ENCODE measurements at places on chromosomes 2 and 18.

GRCh38 chr2:127024769-127025358 is 82.1 kb downstream of the BIN1 start:
- no peak for DNase-seq

DNA sequence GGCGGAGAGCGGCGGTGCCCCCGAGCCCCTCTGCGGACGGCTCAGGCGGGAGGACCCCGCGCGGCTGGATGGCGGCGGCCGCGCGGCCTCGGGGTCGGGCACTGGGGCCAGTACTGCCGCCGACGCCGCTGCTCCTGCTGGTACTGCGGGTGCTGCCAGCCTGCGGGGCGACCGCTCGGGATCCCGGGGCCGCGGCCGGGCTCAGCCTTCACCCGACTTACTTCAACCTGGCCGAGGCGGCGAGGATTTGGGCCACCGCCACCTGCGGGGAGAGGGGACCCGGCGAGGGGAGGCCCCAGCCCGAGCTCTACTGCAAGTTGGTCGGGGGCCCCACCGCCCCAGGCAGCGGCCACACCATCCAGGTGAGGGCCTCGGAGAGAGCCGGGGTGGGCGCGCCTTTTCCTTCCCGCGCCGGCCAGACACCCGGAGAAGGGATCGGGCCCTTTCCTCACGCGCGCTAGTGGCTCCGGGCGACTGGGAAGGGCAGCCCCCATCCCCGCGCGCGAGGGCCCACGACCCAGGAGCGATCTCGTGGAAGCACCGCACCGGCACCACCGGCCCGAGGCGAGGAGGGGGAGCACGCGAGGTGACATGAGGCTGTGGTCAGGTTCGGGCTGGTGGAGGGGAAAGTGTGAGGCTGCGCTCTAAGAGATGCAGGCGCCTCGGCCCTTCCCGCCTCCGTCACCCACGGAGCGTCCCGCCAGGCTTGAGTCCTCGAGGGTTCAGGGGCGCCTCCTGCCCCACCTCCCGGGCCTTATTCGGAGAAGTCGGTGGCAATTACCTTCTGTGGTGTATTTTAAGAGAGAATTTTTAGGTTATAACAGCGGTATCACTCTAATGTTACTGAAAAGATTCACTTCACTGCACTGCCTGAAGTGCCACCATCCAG is 607 bp downstream of the LAMA3 start:
- no peak for DNase-seq

GRCh38 chr2:21643180-21643579 is 519.4 kb downstream of the TDRD15 start:
- no peak for DNase-seq

GRCh38 chr2:58992062-58992706 is 751.1 kb upstream of the FANCL start:
- no peak for DNase-seq

DNA sequence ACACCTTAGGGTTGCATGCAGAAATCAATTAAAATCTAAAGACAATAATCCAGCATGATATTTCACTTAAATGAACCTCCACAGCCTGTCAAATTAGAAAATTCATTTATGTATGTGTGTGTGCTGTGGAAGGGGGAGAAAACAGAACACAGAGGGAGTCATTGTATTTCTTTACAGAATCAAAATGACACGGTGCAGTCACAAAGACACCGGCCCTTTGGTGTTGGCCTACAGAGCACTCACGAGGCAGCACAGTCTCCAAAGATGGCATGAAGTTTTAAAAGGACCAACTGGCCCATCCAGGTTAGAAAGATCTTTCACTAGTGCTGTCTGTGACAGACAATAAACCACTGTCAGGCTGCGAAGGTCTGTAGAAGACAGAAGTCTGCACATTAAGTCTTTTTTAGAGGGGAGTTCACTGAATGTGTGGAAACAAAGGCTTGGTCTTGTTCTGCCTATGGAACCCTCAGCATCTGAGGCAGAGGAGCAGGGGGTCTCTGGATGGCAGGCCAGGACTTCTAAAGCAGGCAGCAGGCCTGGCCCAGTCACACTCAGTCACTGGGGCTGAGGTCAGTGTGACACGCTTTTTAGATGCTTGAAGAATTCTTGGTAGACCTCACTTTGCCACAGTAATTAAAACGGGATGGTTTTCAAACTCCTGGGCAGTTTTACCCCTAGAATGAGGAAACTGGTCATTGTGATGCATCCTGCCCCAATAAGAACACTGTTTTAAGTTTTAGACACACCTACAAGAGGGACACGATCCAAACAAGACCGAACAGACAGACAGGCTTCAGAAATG is 184.9 kb downstream of the AFF3 start:
- no peak for DNase-seq

DNA sequence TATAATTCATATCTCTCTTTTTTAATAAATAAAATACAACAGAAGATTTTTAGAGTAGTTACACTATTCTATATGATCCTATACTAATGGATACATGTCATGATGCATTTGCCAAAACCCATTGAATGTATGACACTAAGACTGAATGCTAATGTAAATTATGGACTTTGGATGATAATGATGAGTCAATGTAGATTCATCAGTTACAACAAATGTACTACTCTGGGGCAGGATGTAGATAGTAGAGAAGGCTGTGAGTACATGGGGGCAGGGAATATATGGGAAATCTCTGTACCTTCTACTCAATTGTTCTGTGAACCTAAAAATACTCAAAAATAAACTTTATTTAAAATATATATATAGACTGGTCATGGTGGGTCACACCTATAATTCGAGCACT is 45.6 kb upstream of the NEDD4L start:
- DNase-seq, result no peak

GRCh38 chr2:131031875-131032274 is 61.4 kb downstream of the FAM168B start:
- DNase-seq, result no peak

GRCh38 chr2:231017231-231017598 is 20.1 kb upstream of the C2orf72 start:
- DNase-seq, result no peak

GRCh38 chr18:34626404-34627136 is 83.5 kb upstream of the DTNA start:
- DNase-seq, result no peak

DNA sequence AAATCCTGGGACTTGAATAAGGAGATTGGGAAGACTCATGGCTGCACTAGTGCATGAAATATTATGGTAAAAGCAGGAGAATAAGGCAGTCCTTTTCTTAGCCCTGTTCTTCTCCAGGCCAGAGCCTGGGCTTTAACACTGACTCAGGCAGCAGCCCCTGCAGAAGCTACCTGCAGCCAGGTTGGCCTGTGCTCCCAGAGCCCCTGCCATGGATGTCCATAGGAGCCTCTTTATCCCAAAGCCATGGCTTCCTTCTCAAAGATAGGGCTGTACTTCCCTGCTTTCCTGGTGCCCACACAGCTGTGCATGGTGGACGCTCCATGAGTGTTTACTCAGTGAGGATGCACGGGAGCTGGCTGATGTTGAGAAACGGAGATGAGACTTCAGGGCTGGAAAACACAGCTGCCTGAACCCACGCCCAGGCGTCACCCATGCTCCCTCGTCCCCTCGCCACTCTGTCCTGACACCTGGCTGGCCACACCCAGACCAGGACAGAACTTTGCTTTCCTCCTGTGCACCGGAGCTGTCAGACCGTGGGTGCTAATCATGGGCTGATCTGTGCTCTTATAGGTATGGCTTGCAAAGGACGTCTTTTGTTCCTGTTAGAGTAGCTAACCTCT is 135.5 kb downstream of the GLI2 start:
- no peak for DNase-seq

- no peak for DNase-seq
Observed at GRCh38 chr2:217902379-217903141, 100.2 kb downstream of the TNS1 start.

DNA sequence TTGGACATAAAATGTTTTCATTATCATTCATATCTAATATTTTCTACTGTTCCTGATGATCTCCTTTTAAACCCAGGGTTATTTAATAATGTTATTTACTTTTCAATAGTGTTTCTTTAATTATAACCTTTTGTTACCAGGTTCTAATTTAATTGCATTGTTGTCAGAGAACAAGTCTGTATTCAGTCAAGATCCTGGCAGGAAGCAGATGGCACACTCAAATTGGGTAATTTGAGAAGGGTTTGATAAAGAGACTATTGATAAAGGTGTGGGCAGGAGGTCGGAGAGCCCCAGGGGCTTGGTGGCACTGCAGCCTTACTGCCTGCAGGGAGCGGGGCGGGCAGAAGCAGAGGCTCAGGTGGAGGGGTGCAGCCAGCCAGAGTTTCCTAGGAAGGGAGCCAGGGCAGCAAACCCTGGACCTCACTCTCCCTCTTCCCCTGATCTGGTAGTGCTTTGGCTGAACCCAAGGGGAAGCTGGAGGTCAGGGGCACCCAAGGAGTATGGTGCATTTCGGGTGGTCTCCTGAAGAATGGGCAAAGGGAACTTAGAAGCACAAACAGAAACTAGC is 2.3 kb upstream of the KIF1A start:
- DNase-seq, result no peak

- DNase-seq, result no peak
Observed at GRCh38 chr2:26189123-26189522, 16.2 kb downstream of the GAREM2 start.

DNA sequence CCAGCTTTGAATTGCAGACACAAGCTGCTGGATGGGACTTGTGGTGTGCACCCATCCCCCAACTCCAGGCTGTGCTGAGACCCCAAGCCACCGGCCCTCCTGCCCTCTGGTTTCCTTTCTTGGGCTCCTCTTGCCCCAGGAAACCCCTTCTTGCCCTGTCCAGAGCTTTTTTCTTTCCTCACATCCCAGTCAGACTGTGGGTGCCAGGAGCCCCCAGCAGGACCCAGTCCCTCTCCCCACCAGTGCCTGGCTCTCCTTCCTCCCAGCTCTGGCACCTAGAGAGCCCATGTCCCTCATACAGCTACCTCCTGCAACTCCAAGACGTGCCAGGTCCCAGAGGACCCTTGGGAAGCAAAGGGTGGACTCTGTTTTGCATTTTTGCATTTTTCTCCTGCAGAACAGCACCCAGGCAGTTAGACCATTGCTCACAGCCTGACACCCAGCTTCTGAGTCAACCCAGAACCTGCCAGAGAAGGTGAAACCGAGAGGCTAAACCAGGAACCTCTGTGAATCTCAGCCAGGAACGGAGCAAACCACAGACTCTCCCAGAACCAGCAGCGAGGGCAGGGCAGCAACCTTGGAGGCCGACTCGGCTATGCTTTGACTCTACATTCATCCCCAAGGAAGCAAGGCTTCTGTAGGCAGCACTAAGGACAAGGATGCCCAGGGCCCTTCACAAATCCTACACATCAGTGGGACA is 221.1 kb downstream of the ANAPC1 start:
- no peak for DNase-seq

DNA sequence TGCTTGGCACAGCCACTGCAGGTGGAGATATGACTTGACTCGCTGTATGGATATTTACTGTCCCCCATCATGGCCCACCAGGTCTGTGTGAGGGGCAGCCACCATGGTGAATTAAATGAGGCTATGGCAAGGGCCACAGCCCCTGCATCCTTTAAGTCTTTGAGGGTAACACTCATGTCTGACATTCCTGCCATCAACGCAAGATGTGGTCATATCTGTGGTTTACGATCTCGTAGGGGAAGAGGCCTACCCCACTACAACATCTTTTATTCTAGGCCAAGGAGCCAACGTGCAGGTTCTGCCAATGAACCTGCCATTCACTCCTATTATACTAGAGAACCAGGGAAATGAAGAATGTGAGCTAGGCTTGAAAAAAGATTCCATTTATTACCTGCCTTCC is 381.6 kb upstream of the ID2 start:
- no peak for DNase-seq

DNA sequence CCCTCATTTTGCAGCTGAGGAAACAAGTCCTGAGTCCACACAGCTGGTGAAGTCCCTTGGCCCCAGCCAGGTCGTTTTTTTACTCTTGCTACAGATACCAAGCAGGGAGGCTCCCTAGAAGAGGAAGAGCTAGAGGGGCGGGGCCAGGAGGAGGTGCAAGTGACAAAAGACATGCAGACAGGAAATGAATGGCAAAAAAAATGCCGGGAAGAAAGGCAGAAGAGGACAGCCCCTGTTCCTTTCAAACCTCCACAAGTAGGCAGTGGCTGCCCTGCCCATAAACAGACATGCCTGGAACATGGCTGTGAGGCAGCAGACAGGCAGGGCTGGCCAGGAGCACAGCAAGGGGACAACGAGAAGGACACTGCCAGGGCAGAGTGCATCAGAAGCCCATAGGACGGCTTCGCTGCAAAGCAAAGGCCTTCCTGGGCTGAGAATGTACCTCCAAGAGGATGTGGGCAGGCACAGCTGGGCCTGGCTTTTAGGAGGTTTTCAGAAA is 108.7 kb downstream of the ZBTB7C start:
- DNase-seq, result no peak

DNA sequence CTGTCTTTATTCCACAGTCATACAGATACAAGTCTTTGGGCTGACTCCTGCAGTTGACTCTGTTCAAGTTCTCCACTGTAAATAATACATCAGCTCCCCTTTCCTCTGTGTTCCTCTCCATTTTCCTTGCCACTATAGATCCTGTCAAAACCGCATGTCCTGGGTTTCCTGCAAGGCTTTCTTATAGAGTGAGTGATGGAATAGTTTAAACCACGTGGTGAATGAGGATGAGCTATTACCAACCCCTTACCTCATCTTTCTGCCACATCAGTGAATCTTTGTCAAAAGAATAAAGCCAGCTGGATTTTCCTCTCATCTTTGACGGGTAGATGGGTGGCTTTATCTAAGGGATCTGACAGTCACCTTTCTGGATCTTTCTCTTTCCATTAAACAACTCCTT is 3.9 kb upstream of the GALNT14 start:
- DNase-seq, result no peak

DNA sequence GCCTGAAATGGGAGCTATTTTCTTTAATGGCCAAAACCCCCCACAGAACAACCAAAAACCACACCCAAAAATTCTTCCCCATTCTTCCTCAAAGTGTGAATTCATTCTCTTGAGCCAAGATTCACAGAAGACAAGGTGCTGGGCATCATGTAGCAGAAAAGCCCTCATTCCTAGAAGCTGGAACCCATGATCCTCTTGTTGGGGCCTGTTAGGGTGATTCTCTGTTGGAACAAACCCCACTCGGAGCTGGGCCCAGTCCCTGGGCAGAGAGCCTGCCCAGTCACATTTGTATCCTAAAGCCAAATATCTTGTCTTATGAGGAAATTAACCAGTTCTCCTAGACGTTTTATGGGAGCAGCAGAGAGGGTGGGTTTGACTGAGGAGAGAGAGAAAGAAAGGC is 22.8 kb upstream of the VPS4B start:
- no peak for DNase-seq

DNA sequence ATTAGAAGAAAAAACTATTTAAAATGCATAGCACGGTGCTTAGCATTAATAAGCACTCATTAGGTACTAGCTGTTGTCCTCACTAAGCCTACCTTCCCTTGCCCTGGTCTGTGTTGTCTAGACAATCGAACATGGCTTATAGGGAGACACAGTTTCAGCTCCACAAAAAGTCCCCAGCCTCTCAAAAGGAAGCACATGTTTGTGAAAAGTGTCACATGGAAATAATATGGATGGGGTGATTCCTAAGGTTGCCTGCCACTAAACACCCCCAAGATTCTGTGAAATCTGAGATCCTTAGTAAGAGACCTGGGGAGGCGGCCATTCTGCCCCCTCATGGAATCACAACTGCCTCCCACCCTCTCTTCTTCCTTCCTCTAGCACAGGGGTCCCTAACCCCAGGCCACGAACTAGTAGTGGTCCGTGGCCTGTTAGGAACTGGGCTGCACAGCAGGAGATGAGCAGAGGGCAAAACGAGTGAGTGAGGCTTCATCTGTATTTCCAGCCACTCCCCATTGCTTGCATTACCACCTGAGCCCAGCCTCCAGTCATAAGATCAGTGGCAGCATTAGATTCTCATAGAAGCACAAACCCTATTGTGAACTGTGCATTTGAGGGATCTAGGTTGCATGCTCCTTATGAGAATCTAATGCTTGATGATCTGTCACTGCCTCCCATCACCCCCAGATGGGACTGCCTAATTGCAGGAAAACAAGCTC is 59.6 kb upstream of the NDUFV2 start:
- DNase-seq, result no peak
